NCI-H774 (cell line): ENCODE measurements at places on chromosomes 7 and 10.
A peak's percentile ranks its signal among the peaks of the same experiment; 100 is the strongest.

DNA sequence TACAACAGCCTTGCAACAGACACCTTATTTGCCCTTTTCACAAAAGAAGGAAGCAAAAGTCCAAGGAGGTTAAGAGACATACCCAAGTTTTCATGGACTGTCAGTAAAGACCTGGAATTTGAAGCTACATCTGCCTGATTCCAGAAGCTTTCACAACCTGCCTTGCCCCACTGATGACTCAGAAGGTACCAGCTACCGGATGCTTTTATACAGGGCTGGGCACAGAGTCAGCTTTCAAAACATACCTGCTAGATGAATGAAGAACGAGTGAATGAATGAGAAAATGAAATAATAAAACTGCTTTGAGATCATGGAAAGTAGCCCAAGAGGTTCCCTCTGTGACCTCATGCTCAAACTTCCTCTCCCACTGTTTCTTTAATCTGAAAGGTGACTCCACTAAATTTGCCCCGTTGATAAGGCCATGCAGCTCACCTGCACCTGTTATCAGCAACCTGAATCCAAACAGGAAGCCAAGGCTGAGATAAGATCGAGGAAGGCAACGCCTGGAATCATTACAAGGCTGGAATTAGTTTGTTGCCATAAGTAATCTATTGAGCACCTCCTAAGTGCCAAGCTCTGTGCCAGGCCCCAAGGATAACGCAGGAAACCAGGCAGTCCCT, 151.5 kb downstream of the WDR11 start:
- no peak for DNase-seq

GRCh38 chr7:142375710-142376313, 118.0 kb upstream of the PRSS58 start:
- no peak for DNase-seq

DNA sequence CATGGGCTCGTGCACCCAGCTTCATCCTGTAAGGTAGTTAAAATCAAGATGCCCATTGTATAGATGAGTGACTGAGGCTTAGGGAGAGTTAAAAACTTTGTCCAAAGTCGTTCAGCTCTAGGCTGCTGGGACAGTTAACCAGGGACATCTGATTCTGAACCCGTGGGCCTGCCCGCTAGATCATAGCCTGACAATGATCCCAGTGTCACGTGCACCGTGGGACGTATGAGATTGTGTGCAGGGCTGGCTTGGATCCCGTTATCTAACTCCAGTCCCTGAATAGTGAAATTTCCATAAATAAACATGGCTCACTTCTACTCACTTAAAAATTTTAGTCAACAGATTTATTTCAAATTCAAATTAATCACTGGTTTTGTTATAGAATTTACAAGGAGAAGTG, 24.9 kb downstream of the C10orf120 start:
- DNase-seq = no peak

DNA sequence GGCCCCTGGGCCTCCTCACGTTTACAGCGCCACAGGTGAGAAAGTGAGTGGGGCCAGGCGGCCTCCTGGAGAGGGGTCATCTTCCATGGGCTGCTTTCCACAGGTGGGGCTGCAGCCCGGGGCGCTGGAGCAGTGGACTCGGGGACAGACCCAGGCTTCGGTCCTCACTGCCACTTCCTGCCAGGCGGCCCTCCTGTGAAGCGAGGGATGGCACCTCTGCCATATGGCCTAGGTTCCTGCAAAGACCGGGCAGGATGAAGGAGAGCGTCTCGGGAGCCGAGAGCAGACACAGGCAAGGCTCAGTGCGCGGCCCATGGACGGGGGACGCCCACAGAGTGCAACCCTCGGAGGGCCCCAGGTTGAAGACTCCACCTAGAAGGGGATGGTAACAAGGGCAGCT, 106.8 kb downstream of the MAD1L1 start:
- DNase-seq = no peak

DNA sequence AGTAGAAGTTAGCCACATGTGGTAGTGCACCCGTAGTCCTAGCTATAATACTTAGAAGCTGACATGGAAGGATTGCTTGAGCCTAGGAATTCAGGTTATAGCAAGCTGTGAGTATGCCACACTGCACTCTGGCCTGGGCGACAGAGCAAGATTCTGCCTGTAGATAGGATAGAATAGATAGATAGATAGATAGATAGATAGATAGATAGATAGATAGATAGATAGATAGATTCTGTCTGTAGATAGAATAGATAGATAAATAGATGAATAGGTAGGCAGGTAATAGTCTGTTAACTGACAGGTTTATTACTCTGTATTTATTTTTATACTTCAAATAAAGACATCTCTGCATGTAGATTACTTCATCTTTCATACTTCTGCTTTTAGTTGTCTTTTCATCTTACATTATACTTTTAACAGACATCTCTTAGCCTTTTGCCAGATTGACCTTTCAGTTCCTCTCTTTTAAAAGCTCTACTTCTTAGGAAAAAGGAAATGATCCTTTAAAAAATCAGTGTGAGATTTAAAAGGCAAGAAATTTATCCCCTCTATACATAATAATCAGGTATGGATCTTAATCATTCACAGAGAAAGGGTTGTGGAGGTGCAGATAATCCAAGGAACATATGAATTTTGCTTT, 31.8 kb downstream of the CCAR1 start:
- DNase-seq = no peak

DNA sequence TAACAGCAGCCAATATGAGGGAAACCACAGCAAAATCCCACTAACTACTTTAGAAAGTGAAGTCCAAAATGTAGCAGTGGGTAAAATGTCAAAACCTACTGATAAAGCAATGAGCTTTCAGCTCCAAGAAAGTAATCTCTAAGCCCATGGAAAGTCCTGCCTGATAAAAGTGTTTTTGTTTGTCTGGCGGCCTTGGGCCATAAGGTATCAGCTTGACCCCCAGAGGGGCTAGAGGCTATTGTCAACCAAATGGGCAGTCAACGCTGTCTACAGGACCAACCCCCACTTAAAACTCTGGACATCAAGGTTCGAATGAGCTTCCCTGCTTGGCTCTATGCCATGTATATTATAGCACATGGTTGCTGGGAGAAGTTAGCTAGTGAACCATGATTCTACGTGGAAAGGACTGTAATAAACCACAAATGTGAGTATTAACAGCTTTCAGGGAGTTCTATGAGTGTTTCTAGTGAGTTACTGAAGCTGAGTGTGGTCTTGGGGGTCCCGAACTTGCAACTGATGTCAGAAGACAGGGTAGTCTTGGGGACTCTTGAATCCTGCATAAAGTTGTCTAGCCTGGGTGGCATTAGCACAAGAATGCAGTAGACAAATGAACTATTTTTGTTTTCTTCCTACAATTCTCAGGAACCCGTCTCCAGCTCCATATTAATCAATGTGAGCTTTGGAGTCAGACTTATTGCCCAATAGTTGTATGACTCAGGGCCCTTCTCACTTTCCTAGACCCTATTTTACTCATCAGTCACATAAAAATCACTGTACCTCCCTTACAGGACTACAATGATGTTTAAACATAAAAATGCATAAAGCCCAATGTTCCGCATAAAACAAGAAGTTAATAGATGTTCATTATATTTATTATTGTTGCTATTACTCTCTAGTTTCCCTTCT, 164.9 kb downstream of the DGKI start:
- no peak for DNase-seq

GRCh38 chr7:75559355-75559975, 67.3 kb downstream of the SPDYE5 start:
- no peak for DNase-seq

- DNase-seq = no peak
Observed at GRCh38 chr7:16900209-16900768, 18.5 kb upstream of the AGR3 start.

GRCh38 chr7:3003936-3004335, 39.7 kb downstream of the CARD11 start:
- no peak for DNase-seq

- DNase-seq = no peak
Observed at GRCh38 chr10:93615576-93616235, 3.4 kb downstream of the PDE6C start.

DNA sequence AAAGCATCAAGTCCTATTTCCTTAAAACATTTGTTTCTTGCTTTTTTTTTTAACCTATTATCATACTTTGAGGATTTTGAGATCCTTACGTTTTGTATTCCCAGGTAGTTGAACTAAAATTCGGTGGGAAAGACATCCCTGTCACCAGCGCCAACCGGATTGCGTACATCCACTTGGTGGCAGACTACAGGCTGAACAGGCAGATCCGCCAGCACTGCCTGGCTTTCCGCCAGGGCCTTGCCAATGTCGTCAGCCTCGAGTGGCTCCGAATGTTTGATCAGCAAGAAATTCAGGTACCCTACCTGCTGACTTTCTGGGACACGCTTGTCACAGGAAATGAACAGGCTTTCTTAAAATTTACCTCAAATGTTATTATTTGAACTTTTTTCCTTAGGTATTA, 83.0 kb upstream of the DNAJB6 start:
- peak; percentile 83 for DNase-seq

GRCh38 chr7:107014387-107015023, 30.0 kb upstream of the PRKAR2B start:
- DNase-seq = no peak

DNA sequence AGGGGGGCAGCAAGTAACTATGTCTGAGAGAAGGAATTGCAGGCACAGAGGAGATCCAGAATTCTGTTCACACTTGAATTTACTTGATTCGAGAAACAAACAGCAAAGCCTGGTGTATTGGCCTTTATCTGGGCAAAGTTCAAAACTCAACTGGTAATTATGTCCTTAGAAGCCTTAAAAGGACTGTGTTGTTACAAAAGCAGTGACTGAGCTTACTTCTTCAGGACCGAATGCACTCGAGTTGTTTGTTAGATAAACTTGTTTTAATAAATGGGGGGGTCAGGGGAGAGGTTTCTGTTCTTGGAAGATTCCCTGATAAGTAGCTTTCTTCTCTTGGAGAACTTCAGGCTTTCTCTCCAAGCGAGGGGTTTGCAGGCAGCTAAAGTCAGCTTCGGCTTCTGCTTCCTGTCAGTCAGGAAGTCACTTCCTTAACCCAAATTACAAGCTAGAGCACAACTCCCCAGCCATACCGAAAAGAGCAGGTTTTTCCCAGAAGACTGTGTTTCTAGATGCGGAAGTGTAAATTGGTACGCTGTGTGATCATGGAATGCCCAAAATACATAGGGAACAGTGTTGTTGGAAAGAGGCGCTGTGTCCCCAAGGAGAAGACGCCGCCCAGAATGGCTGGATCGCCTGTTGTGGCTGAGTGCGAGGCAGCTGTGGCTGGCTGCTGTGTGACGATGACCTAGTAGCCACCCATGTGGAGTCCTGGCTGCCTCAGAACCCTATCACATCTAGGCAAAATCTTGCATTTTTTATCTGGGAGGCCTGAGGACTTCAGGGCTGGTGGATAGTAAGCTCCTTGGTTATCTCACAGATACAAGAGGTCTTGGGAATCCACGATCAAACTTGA, 110.4 kb downstream of the TCF7L2 start:
- DNase-seq = no peak

- no peak for DNase-seq
Observed at GRCh38 chr7:21429021-21429420, 1.1 kb downstream of the SP4 start.
